ENCODE measurements at places on chromosomes 3 and 15. TPM values are rescaled to one million over a fixed set of nuclear protein-coding genes. Genes with fewer than 3 reads are reported as not detected.

The SLC30A4 gene
- total RNA-seq = 1.6 TPM

The GMNC gene
- total RNA-seq = not detected

The GXYLT2 gene
- 1.9 TPM for total RNA-seq

The SV2B gene
- total RNA-seq = 0.02 TPM

The CGNL1 gene
- total RNA-seq = 2.0 TPM

The SLC28A2 gene
- not detected for total RNA-seq

The SOX2 gene
- 1.2 TPM for total RNA-seq

The FBXO40 gene
- not detected for total RNA-seq

The AP3B2 gene
- total RNA-seq = 0.40 TPM

The COL6A6 gene
- total RNA-seq = not detected

The DNAH1 gene
- total RNA-seq = 1.1 TPM
